ENCODE measurements at places on chromosomes 13 and 19.
A peak's percentile ranks its signal among the peaks of the same experiment; 100 is the strongest.

DNA sequence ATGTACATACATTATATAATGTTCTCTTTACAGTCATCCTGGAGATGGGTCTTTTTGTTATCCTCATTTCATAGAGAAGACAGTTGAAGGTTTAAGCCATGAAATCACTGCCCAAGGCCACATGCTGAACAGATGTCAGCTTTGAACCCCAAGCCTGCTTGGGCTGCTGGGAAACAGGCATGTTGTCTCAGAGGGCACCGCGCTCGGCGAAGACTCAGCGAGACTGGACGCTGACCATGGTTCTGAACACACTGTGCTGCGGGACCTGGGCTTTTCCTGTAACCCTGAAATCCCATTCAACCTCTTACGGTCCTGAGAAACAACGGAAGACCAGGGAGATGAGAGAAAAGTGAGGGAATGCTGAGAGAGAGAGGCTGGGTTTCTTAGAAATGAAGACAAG lies 27.3 kb downstream of the LRFN3 start:
- DNase-seq = peak; percentile 39

- DNase-seq = peak; percentile 34
Observed at GRCh38 chr13:75312884-75313520, 169.0 kb downstream of the TBC1D4 start.

DNA sequence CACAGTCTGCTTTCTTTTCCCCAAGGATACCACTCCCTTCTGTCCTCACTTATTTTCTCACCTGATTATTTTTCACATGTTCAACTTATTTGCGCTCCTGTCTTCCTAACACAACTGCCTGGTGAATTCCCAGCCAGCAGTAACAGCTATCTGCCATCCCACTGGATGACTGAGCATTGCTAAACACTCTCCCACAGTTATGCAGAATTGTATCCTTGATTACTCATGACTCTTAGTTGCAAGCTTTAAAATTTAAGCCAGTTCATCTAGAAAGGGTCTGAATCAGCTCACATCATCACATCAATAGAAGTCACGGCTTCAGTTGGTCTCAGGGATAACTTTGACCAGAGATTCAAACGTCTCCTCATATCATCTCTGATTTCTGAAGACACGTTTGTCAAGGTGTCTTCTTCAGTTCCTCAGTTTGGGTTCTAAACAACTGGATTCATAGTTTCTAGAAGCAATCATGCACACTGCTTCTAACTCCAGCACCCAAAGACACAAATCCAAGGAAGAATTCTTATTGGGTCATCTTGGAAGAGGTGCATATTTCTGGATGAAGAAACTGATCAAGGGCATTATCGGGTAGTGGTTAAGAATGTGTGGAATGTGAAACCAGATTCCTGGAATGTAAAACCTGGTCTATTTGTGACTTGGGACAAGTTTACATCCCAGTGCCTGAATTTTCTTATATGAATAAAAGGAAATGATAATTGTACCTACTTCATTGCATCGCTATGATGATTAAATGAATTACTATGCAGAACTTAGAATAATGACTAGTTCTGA lies 13.9 kb upstream of the DACH1 start:
- no peak for DNase-seq

DNA sequence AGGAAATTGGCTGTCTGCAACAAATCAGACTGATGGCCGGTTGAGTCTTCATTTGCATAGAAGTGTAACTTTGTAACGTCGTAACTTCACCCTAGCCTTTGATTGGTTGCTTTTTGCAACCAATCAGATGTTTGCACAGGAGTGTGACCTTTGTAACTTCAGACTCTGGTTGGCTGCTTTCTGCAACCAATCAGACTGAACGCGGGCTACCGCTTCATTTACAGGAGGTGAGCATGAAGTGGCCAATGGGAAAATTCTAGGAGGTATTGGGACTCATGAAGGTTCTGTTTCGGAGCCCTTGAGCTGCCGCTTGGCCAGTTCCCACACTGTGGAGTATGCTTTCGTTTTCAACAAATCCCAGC lies 441 bp upstream of the ZNF559 start:
- peak; percentile 40 for DNase-seq

DNA sequence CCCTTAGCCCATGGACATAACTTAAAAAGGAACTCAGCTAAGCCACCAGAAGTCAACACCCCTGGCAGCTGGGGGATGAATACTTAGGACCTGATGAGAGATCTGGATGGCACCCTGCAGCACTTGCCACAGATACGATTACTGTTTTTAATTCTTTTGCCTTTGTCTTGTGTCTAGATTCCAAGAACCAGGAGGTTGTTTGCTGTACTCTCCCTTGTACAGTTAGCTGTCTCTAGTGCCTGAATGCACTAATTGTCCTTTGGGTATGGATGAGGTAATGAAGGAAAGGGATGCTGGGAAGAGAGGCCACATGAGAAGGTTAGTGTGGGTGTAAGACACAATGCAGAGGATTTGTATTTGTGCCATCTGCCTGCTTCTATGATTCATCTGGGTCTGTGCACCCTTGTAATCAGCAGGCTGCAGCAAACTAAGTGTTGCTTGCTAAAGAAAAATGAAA lies 385.8 kb downstream of the KCNRG start:
- no peak for DNase-seq

GRCh38 chr19:10756791-10757190 lies 38.9 kb downstream of the DNM2 start:
- no peak for DNase-seq

DNA sequence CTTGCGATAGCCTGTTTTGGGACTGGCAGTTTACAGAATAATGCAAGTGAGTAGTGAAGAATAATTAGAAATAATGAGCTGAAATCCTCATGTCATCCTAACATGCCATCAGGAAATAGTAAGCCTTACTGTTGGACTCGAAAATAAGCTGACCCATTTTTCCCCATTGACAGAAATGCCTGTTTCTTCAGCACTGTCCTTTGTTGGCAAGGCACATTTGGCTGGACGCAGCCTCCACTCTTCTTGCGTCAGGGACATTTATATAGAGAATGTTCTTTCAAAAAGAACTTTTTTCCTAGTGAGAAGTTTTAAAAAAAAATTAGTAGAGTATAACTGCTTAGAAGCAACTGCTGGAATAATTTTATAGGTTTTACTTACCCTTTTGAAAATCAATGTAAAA lies 47.1 kb downstream of the ARHGAP35 start:
- no peak for DNase-seq

DNA sequence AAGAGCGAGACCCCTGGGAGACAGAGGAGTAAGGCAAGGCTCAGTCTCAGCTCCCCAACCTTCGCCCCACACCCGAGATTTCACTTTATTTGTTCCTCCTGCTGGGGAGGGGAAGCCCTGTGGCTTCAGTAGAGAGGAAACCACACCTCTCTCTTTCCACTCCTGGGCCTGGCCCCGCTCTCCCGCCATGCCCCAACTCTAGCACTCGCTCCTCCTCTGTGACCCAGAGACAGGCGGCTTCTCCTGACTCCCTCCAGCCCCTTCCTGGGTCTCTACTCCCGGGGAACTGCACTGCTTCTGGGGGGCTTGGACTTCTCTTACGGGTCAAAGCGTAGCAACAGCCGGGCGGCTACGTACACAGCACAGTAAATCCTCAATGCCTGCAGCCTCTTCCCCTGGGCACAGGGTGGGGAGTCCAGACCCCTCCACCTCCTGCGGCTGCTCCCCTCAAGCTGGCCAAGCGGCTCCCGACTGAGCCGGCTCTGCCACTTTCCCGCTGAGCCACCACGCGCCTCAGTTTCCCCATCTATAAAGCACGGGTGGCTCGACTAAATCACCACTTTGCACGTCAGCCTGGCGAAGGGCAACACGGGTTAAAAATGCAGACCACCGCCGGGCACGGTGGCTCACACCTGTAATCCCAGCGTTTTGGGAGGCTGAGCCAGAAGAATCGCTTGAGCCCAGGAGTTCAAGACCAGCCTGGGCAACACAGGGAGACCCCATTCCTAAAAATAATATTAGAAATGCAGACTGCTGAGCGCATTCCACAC lies 1.4 kb downstream of the RNF126 start:
- peak; percentile 50 for DNase-seq

DNA sequence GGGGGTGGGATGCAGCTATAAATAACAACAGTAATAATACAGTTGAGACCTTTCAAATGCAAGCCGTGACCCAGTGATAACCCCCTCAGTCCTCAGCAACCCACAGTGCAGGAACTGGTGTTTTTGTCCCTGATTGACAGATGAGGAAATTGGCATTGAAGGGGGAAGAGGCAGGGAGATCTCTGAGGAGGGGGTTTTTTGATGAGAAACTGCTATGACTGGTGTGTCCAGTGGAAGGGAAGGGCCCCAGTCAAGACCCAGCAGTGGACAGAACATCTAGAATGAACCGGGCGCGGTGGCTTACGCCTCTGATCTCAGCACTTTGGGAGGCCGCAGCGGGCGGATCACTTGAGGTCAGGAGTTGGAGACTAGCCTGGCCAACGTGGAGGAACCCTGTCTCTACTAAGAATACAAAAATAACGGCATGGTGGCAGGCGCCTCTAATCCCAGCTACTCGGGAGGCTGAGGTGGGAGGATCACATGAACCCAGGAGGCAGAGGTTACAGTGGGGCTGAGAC lies 1.9 kb downstream of the MAP1S start:
- DNase-seq = no peak

- no peak for DNase-seq
Observed at GRCh38 chr19:1293782-1294604, 8.3 kb downstream of the EFNA2 start.

- no peak for DNase-seq
Observed at GRCh38 chr19:29538651-29539050, 12.9 kb downstream of the VSTM2B start.

GRCh38 chr19:4556597-4557127 lies 2.8 kb downstream of the SEMA6B start:
- DNase-seq = peak; percentile 23

DNA sequence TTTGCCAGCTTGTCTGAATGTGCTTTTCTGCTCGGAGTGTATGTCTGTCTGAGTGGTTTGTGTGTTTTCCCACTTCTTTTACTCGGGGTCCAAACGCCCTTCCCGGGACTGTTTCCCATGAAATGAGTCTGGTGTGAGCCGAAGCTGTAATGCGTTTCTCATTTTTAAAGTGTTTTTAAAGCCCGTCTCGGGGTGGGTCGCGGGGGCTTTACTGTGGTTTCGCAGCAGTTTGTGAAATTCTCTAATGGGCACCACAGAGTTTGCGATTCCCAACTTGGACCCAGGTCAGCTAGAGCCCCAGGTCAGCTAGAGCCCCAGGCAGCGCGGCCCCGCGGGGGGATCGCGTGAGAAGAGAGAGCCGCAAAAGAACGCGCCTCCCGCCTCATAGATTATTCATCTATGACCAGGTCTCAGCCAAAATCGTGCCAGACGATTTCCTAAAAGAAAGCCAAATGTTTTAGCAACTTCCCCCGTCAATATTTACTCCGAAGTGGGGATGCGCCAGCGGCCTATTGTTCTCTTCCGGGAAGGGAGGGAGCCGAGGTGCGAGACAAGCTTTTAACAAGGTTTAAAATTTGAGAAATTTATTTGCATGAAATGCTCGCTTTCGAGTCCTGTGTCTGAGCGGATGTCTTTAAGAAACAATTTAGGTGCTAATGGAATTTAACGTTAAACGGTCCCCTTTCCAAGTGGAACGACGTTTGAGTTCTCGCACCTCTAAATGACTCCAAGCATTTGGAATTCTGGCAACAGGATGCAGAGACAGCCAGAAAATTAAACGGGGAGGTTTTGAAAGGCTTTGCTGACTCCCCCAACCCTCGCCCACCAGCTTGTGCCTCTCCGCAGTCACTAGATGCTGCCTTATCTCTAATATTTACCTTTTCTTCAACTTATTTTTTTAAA lies 2.2 kb downstream of the ZIC2 start:
- DNase-seq = no peak

DNA sequence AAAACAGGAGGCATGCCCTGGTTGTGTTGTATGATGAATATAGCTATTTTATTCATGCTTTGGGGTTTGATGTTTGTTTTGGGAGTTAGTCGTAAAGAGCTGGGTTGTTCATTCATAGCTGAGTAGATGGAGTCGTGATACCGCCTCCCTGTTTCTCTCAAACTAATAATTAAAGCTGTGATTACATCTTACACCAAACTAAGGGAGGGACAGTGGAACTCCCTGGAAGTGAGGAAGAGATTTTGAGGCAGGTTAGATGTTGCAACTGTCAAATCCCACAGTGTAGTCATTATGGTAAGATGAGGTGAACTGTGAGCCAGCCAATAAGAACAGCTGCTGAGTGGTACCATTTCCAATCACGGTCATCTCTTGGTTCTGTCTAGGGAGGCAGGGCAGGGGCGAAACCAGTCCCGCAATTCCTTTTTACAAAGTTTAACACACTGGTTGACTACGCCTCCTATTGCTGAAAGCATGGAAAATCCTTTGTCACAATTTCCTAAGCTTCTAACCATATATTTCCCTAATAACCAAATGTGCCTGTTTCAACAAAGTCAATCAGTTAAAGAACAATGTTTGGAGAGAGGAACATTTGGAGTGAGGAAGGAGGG lies 207.6 kb upstream of the SERP2 start:
- DNase-seq = no peak

- no peak for DNase-seq
Observed at GRCh38 chr19:1087813-1088415, 7.3 kb downstream of the POLR2E start.

- DNase-seq = no peak
Observed at GRCh38 chr19:33547676-33548075, 26.1 kb upstream of the PEPD start.

- no peak for DNase-seq
Observed at GRCh38 chr19:32458500-32459123, 53.0 kb downstream of the DPY19L3 start.

- no peak for DNase-seq
Observed at GRCh38 chr13:106911627-106912026, 343.7 kb upstream of the ARGLU1 start.

GRCh38 chr13:41313117-41313516 lies 2.0 kb downstream of the NAA16 start:
- DNase-seq = no peak

DNA sequence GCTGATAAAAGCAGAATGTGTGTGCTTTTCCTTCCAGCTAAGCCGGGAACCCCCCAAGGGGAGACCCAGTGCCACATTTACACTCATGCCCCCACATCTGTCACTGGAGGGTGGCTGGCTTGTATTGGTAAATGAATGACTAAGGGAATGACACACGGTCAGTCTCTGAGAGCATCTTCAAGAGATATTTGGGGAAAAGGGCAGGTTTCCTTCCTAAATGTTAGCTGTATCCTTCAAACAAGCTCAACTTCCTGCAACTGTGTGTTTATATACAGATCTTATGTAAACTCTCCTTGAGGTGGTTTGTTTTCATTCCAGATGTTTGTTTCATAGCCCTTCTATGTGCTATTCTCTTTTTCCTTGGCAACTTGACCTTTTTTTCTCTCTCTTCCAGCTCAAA lies 192.6 kb downstream of the COL4A1 start:
- DNase-seq = no peak

- peak; percentile 57 for DNase-seq
Observed at GRCh38 chr19:38433268-38433733, at the start of gene RYR1. TSS of gene RYR1 (plus strand) at chr19:38433691. CDS start at chr19:38433830, 139 bp downstream.

DNA sequence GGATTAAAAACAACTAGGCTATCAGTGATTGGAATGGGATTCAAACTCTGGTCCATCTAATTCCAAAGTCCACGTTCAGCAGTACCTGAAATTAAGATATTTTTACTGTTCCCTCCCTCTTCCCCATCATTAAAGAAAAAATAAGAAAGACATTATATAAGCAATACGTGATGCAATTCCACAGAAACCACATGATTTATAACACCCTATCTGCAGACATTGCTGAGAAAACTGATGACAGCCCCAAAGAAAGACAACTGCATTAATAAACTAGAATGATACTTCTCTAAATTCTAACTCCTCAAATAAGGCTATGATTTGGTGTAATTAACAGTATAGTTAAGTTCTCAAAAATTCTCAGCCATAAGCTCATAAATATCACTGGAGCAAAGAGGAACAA lies 19.1 kb downstream of the LNX2 start:
- no peak for DNase-seq
